Myocyte (in vitro differentiated cells): ENCODE measurements at places on chromosomes 11 and 22. TPM values are rescaled to one million over a fixed set of nuclear protein-coding genes. Genes with fewer than 3 reads are reported as not detected.

- DNase-seq: no peak
These were observed 1.5 kb downstream of the CACNG2 start for GRCh38 chr22:36701965-36702621.

DNA sequence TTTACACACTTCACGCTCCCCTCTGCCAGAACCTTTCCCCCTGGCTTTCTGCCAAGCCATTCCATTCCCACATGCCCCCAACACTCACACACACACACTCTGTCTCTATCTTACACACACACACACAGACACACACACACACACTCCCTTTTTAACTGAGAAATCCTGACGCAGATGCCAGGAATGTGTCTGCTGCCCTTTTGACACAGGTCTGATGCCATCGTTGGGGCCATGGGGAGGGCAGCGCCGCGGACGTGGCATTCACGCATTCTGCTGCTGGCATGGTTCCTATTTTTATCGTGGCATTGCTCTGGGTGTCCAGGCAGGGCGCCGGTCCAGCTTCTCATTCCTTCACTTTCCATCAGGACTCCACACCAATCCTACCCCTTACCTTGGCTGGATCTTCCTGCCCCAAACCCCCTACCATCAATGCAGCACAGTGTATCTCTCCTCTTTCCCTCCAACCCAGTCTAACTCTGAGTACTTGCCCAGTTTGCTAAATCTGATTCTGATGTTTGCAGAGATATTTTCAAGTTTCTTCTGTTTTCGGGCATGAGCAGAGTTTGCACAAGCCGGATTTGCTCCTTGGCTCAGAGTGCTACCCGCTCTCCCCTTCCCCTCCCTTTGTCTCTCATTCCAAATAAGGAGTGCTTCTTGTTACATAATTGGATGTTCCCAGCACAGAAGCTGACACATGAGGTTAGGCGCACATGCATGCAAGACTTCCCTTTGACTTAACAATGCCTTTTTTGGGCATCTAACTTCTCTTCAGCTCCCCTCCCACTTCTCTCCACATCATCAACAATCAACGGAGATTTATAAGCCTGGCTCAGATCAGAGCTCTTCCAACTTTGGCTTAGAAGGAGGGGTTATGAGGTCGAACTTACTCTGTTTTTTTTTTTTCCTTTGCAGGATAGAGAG is 18.8 kb downstream of the SNX19 start:
- DNase-seq: peak; percentile 83

DNA sequence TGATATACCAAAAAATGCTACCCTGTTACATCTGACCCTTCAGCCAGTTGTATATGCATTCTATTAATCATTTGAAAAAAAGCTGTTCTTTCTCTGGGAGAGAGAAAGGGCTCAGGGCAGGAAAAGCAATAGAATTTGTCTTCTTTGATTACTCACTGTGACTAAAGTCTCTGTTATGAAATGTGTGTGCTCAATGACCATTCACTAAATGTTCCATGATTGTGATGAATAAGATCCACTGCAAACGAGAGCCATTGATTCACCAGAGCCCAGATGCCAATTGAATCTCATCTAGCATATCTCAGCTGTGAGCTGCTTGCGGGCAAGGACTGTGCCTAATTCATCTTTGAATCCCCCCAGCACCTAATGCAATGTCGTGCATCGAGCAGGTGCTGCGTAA is 184.3 kb downstream of the OPCML start:
- no peak for DNase-seq

GRCh38 chr11:91081440-91082043 is 858.7 kb upstream of the CHORDC1 start:
- peak; percentile 90 for DNase-seq

The SSTR3 gene
- not detected in 2 replicates for total RNA-seq

The ZP1 gene
- total RNA-seq: not detected in 2 replicates

DNA sequence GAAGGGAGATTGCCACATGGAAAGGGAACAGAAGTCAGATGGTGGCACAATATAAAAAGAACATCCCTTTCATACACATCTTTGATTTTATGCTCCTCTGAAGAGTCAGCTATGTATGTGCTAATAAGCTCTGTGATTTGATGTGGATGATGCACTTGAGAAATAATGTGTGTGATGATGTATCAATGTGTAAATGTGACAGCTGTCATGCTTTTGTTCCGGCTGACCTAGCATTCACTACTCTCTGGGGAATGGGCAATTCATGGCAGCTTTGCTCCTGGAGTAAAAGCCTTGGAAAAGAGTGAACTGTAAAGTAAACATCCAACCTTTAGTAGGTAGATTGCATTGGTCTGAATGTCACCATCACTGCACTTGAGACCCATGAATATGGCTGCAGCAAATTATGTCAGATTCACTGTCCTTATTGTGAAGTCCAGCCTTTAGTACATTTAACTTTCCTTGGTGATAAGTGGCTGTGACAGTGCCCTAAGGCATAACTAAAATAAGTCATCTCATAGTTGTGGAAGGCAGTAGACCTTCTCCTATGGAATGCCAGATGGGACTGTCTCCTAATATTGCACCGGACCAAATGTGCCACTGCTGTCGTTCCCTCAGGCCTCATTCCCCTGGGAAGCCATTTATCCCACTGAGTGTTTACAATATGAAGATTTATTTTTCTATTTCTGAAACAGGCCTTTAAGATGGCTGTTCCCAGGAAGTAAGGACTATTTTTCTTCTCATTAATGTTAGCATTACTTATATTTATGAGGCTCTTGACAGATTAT is 178.2 kb upstream of the CCDC90B start:
- no peak for DNase-seq

- no peak for DNase-seq
These were observed 66.7 kb upstream of the LMO1 start for GRCh38 chr11:8330404-8330803.

DNA sequence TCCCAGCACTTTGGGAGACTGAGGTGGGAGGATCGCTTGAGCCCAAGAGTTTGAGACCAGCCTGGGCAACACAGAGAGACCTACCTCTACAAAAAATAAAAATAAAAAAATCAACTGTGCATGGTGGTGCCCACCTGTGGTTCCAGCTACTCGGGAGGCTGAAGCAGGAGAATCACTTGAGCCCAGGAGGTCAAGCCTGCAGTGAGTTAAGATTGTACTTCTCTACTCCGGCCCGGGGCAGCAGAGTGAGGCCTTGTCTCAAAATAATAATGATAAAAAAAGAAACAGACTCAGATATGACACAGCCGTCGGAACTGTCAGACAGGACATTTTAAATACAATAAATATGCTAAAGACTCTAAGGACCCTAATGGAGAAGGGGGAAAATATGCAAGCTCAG is 18.4 kb downstream of the ASCL2 start:
- DNase-seq: no peak

GRCh38 chr11:40118780-40119179 is 1340.7 kb downstream of the LRRC4C start:
- no peak for DNase-seq

- DNase-seq: peak; percentile 20
These were observed 37.0 kb upstream of the PPARA start for GRCh38 chr22:46113110-46113909.

GRCh38 chr22:38706101-38706900 is 557 bp downstream of the GTPBP1 start:
- DNase-seq: peak; percentile 43

The CCDC179 gene
- total RNA-seq: not detected in 2 replicates

DNA sequence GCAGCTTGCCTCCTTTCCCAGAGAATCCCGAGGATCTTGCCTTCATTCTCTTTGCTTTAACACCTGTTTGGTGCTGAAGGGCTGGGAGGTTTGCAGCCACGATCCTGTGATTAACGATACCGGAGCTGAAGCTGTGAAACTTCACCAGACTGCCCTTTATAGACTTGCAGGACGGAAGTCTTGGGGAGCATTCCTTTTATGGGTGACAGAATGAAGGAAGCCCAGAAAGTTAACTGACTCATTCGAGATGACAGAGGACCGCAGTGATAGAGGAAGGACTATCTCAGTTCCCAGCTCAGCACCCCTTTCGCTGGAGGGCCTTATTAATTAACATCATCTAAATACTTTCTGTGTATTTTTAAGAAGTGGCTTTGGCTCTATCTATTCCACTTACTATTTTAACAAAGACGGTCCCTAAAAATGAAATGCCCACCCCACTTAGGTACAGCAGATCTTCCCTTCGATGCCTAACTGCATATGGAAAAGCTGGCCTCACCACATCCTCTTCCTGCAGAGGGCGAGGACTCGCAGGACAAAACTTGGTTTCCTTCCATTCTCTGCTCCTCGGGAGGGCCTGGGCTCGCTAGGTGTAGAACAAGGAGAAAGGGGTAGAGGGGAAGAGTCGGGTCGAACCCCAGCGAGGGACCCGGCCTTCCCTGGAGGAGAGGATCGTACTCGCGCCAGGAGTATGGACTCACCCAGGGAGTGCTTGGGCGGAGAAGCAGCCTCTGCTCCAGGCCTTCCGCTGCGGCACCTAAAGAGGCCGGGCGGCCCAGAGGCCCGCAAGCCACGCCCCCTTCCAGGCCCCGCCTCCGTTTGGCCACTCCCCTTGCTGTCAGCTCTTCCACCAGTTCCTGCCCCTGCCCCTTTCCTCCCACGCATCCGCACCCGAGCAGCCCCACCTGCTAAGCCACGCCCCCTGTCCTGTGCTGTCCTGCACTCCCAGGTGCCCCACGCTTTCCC is 30.7 kb upstream of the USP47 start:
- no peak for DNase-seq

The CDC42EP1 gene
- 76.4 and 76.6 TPM in 2 replicates for total RNA-seq

- DNase-seq: no peak
These were observed 81.9 kb upstream of the CRTAM start for GRCh38 chr11:122756417-122756816.

The OR56B1 gene
- total RNA-seq: not detected in 2 replicates
